ENCODE measurements at places on chromosomes 3 and 15.
A peak's percentile ranks its signal among the peaks of the same experiment; 100 is the strongest.

GRCh38 chr3:175224051-175224450, 364.9 kb downstream of the NAALADL2 start:
- DNase-seq = no peak

DNA sequence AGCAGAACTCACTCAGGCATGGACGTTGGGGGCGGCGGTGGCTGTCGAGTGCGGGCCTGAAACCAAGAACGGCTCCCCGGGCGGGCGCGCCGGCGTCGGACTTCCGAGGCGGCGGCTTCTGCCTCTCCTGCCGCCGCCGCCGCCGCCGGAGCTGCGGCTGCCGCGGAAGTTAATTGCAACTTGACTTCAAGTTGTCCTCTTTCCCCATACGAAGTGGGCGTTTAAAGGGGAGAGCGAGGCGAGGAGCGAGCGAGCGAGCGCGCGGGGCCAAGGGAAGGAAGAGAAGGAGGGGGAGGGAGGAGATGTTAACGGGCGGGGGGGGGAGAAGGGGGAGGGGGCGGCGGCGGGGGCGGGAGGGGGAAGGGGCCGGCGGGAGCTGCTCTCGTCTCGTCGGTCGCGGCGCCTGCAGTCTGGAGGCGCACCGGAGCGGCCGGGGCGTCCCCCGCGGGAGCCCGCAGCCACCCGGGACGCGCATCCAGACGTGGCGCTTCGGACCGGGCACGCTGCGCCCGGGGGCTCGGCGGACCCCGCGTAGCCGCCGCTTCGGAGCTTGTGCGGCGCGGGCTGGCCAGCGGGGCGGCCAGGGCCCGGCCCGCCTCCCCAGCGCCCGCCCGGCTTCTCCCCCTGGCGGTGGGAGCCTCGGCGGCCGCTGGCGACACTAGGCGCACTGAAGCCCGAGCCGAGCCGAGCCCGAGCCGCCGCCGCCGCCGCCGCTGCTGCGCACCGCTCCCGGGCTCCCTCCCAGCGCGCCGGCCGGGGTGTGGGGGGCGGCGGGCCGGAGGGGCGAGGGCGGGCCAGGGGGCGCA, 19.7 kb upstream of the SATB1 start:
- DNase-seq = peak; percentile 45

GRCh38 chr15:84643838-84644237, 10.2 kb downstream of the WDR73 start:
- DNase-seq = no peak

- DNase-seq = no peak
These were observed 19.1 kb downstream of the SLC6A20 start for GRCh38 chr3:45777111-45777745.

- no peak for DNase-seq
These were observed 198.9 kb downstream of the AGBL1 start for GRCh38 chr15:86278586-86278985.

DNA sequence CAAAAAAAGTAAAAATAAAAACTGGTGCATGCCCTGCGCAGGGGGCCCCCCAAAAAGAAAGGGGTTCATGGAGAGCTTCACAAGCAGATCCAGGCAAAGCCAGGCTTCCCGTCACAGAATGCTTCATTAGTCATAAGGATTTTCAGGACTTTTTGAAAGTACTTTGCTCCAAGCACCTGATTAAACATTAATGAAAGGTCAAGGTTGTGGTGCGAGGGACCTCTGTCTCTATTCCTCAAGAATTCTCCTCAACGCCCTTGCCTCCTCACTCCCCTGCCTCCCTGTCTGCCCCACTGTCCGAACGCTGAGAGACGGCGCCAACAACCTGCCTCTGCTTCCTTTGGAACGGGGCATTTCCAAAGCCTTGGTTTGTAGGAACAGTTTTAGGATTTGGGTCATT, 240.1 kb upstream of the IGF1R start:
- no peak for DNase-seq

DNA sequence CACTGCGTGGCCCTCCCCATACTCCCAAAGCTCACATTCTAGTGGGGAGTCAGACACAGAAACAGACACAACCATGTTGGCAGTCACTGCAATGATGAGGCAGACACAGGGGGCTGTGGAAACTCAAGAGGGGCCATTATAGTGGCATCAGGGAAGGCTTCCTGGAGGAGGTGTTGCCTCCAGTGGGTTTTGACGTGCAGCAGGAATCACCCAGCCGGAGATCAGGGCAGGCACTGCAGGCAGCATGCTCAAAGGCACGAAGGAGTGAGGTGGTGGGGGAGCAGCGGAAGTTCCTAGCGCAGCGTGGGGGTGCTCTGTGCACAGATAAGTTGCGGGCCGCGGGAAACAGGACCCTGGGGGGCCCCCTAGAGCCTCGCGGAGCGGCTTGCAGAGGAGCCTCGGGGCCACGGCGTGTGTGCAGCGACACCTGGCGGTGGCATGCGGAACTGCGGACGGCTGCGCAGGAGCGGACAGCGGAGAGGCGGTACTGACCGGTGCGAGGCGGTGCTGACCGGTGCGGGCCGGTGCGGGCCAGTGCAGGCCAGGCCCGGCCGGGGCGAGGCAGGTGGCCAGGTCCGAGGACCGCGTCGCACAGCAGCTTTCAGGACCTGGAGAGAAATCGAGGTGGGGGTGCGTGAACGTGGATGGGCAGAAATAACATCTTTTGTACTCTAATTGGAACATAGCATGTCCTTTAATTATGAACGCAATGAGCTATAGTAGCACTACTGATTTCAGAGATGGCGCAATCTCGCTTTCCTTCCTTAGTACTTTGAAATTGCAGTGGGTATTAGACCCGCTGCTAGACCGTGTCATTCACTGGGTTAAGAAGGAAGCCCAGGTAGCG, 101.5 kb downstream of the FBLN2 start:
- DNase-seq = peak; percentile 44

- DNase-seq = no peak
These were observed 326.4 kb upstream of the SATB1 start for GRCh38 chr3:18751514-18751913.

DNA sequence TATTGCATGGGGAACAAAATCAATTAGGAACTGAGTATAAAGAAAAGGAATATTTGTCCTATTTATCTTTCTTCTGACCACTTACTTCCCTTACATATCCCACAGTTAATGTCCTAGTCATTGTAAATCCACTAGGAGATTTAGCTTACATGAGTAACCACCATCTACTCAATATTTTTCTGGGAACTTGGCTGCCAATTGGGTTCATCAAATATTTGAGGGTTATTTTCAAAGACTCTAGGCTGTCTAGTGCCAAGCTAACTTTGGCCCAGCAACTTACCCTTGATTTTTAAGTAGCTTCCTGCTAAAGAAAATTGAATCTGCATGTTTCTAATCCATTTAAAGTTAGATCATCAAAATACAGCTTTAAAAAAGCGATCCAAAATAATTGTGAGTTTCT, 362.5 kb upstream of the EPHA3 start:
- no peak for DNase-seq

DNA sequence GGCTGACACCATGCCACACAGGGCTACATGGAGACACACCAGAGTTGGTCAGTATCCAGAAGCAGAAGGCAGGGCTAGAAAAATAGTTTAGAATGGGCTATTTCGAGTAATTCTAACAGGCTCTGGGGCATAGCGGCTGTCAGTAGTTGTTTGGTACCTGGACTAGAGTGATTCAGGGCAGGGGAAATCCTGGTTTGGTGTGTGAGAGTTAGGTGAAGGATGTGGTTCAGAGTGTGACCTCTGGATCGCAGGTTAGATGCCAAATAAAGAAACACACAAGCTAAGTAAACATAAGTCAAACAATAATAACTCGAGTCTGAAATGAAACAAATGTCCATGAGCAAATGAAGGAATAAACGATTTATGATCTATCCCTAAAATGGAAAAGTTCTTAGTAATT, 31.5 kb downstream of the CNTN3 start:
- DNase-seq = no peak

GRCh38 chr3:58130591-58130990, 80.2 kb downstream of the DNASE1L3 start:
- DNase-seq = no peak

DNA sequence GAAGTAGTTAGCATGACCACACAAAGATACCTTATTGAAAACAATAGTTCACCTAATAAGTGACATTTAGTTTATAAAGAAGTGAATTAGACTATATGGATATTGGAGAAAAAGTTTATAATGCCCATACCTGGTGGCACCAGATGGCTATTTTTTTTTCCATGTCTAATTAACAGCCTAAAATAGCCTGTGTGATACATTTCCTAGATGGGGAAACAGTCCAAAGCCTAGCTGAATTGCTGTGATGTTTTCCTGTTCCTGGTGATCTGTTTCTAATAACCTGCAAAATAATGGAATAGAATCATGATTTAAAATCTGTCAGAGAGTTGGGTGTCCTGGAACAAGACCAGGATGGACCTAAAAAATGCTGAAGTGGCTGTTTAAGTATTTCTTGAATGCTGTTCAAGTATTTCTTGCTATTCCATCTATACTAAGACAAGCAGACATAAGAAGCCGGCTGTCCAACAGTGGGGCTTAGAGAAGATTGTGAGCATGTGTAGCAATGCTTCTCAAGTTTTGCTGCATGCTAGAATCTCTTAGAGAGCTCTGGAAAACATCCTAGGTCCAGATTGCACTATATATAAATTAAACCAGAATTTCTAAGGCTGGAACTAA, 31.3 kb downstream of the LRRC3B start:
- no peak for DNase-seq

DNA sequence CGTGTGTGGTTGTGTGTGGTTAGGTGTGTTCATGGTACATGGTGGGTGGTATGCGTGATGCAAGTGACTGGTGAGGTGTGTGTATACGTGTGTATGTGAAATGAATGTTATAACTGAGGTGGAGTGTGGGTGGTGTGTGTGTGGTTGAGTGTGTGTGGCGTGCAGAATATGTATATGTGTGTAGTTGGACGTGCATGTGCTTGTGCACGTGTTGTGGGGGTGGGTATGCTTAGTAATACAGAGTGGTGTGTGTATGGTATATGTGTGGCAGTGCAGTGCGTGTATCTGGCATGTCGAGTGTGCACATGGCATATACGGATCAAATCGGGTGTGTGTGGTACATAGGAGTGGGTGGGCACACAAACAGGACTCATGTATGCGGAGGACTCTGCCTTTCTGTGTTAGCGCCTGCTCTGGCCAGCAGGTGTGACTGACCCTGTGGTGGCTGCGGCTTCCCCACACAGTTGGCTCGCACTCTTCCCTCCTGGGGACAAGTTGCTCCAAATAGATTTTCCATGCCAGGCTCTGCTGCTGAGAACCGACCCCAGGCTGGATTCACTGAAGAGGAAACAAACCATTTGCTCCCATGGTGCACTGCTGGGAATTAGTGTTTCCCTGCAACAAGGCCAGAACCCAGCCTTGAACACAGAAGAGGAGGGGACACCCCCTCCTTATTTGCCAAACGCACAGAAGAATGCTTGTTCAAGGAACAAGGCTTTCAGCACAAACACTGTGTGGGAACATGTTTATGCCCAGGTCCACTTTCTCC, 1.2 kb upstream of the C3orf70 start:
- DNase-seq = no peak

- no peak for DNase-seq
These were observed 36.0 kb downstream of the ATP13A5 start for GRCh38 chr3:193342551-193342950.

DNA sequence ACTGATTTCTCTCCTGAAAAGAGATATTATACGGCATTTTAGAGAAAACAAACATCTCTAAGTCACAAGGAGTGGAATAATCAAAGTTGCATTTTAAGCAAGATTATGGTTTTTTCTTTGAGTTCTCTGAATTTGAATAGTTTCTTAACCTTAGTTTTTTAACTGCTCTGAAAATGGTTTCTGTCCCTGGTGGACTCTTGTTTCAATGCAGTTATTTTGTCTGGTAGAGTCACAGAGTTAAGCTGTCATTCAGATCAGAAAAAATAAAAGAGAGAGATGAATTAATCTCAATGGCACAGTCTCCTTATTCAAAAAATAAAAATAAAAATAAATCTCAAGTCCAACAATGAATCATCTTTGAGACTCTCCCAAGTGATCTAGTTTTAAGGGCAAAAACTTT, 19.0 kb downstream of the AGTR1 start:
- no peak for DNase-seq

DNA sequence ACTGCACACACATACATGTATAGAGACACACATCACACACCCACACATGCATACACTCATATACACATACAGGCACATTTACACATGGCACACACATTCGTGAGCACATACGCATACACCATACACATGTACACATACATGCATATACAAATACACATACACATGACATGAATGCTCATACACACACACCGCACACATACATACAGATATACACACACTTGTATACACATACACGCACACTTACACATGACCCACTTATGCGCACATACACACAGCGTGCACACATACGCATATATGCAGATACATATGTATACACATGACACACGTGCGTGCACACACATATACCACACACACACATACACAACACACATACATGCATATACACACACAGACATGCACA, 162.7 kb downstream of the LRRK1 start:
- DNase-seq = no peak

DNA sequence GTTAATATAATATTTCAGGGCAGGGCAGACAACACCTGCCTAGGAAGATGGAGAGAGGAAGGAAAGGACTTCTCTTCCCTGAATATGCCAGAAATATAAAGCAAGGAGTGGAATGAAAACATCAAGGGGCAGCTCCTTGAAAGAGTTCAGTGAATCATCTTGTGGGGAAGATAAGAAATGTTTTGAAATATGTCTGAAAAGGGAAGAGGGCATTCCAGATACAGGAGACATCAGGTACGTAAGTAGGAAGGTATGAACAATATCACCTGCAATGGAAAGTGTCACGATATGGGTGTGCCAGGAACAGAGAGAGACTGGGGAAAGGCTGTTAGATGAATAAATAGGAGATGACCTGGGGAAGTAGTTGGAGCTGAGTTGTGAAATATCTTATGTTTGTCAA, 75.8 kb upstream of the WDR72 start:
- DNase-seq = no peak

GRCh38 chr3:16884748-16885592, at the start of gene PLCL2:
PLCL2 (plus strand) TSS chr3:16884955; CDS start chr3:16885040, 85 bp downstream.
- peak; percentile 28 for DNase-seq

- no peak for DNase-seq
These were observed 176.8 kb upstream of the SUCLG2 start for GRCh38 chr3:67831262-67831661.

DNA sequence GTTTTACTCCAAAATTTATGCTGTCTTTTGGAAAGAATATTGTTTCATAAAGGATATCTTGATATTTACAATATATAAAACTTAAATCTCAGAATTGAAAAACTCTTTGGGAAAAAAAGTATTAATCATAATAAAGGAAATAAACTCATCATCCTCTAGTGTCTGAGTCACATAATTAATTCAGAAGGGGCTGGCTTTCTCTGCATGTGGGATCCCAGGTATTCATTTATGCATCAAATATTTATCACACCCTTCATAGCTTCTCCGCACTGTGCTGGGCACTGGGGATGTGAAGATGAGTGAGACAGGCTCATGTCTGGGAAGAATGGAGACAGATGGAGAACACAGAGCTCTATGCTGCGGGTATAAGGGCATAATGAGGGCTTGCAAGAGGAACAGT, 65.6 kb downstream of the CCNL1 start:
- DNase-seq = peak; percentile 45

DNA sequence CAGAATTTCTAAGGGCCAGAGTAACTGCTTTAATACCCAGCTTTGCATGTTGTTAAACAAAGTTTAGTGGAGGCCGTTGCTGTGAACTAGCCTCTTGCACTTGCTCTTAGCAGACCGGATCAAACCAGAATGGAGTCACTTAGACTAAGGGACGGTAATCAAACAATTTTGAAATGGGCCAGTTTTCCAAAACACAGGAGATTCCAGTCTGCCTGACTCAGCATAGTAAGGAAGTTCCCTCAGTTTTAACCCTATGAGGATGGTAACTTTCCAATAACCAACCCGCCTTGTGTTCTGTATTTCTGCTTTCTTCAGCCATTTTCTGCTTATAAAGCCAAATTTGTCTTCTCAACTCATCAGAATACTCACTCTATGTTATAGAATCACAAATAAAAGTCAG, 77.2 kb upstream of the WDR72 start:
- DNase-seq = no peak
